ENCODE measurements at places on chromosomes 1 and 21. TPM values are rescaled to one million over a fixed set of nuclear protein-coding genes. Genes with fewer than 3 reads are reported as not detected.

DNA sequence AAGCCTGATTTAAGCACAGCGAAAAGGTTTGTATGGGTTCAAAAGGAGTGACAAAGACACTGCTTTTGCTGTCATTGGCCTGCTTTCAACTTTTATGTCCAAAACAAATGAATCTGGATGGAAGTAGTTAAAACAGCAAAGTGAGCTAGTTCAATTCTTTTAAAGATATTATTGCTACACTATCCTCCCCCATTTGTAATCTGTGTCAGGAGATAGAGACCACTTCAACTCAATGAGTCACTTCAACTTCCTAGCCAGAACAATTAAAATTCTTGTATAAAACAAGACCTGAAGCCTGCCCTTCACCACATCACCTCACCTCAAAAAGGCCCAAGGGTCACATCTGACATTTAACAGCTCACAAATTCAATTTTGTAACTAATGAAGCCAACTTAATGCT, 364.1 kb upstream of the LYPLAL1 start:
- no peak for DNase-seq

- DNase-seq: no peak
Observed at GRCh38 chr1:24057171-24057570, 54.8 kb downstream of the MYOM3 start.

GRCh38 chr1:70112838-70113237, 92.5 kb downstream of the LRRC40 start:
- DNase-seq: no peak

TMEM82 gene
- total RNA-seq: not detected

- no peak for DNase-seq
Observed at GRCh38 chr1:193558491-193559028, 372.1 kb upstream of the B3GALT2 start.

COG2 gene
- total RNA-seq: 52.7 TPM

DNA sequence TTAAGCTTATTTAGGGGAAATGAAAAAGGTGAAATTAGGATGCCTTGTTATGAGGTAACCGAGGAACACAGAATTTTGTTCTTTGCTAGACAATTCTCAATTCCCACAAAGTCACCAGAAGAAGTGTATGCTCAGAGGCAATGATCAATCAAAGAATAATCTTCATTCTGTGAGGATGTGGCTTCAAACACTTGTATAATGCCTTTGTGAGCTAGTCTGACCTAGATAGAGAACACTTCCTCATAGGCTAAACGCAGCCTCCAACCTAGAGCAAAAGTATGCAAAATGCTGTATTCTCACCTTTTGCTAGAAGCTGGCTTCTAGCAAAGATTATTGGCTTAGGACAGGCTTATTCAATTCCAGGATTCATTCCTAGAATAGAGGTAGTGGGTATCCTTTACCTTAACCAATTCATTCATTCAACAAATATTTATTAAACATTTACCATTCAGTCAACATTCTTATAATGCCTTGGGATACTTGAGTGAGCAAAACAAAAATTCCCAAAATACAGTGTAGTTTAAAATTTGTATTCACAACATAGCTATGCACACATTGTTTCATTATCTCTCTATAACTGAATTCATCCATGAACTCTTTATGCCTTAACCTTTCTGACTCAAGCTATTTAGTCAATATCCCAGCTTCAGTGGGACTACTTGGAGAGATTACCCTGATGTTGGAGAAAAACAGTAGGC, 530.2 kb downstream of the PTPRC start:
- no peak for DNase-seq

GRCh38 chr1:243713470-243714186, 136.4 kb downstream of the AKT3 start:
- DNase-seq: no peak

S100A7A gene
- total RNA-seq: not detected

- DNase-seq: no peak
Observed at GRCh38 chr1:116346943-116347673, 25.9 kb upstream of the ATP1A1 start.

BCL2L15 gene
- total RNA-seq: 1.4 TPM

DNA sequence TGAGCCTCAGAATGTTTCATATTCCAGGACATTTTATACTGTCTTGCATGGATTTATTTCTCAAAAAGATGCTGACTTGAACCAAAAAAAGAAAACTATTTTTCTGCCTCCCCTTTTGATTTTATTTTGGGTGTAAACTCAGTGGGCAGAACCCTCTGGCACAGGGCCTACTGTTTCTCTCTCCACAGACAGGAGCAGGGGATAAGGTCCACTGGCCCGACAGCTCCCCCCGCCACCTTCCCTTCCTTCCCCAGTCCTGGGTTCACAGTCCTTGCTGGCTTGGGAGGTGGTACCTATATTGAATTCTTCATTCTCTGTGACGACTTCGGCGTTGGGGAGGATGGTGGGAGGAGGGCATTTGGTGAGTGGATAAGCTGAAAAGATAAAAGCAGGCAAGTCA, 114.3 kb downstream of the ZSCAN20 start:
- no peak for DNase-seq

DNA sequence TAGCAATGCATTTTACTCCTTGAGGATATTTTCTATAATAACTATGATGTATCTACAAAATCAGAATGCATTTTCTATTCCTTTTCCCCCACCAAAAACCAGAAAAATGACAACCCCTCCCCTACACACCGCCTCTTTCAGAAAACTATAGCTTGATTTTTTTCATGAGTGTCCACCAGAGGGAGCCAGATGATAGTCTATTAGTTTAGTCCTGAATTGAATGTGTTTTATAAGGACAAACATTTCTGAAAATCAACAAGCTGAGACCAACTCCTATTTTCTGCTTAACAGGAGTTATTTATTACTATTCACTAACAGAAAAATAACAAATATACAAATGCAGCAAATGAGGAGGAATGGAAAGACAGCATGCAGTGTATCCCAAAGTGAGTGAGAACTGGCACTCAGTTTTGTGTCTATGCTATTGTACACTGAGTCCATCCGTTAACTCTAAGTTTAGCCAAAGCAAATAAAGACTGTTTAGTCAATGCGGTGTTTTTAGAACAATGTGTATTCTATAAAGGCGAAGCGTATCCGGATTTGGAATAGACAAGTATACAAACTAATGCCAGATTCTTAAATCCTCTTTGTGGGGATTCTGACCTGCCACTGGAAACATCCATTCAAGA, 182.6 kb downstream of the VAV3 start:
- DNase-seq: peak; percentile 32

SHISA4 gene
- 0.19 TPM for total RNA-seq

PYHIN1 gene
- total RNA-seq: 5.2 TPM

GRCh38 chr1:17436380-17437174, 2.9 kb downstream of the RCC2 start:
- no peak for DNase-seq

DNA sequence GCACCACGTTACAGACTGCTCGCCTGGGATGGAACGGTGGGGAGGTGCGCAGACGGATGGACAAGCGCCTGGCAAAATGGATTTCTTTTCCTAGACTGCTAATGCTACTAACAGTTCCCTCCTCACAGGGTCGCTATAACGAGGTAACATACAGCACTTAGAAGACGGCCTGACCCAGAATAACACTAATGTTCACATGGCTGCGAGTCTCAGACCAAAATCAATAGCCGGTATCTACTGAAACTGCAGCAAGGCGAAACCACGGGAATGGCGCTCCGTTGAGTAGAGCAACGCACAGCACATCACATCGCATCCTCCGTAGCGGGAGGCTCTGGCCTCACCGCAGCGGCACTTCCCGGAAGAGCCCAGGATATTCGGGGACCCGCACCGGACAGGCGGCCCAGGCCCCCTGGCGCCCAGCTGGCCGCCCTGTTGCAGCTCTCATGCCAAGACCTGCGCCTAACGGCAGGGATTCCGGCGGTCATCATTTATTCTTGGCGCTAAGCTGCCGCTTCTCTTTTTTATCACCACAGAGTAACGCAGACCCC, 46.6 kb downstream of the VPS26C start:
- DNase-seq: no peak

DNA sequence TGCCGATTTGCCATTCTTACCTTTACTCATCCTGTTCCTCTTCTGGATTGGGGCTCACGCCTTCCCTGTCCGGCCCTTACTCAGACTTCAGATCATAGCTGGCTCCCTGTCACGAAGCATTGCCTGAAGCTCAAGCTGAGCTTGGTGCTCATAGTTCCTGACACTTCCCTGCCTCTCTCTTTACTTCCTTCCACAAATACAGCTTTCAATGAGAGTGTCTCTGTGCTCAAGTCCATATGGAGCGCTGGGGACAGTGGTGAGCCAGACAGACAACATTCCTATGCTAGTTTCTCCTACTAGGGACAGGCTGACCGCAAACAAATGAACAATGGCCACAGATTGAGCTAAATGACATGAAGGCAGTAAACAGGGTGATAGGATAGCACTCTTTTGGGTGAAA, 38.1 kb downstream of the HHAT start:
- no peak for DNase-seq

GRCh38 chr1:112457955-112458354, 50.8 kb upstream of the WNT2B start:
- DNase-seq: no peak

- no peak for DNase-seq
Observed at GRCh38 chr1:18761948-18762840, 97.3 kb downstream of the TAS1R2 start.

MXRA8 gene
- total RNA-seq: 0.47 TPM

- DNase-seq: no peak
Observed at GRCh38 chr1:226149806-226150205, 36.7 kb downstream of the ACBD3 start.

OVAAL gene
- total RNA-seq: not detected

RXFP4 gene
- not detected for total RNA-seq

GRCh38 chr1:212451416-212452322, 18.9 kb downstream of the NENF start:
- no peak for DNase-seq

RNU1-1 gene
- total RNA-seq: 1,616 TPM

- DNase-seq: no peak
Observed at GRCh38 chr1:108075055-108075454, 110.1 kb upstream of the VAV3 start.

- DNase-seq: no peak
Observed at GRCh38 chr1:187549540-187549939, 720.8 kb downstream of the PLA2G4A start.

GRCh38 chr1:20367626-20368025, 77.0 kb downstream of the VWA5B1 start:
- no peak for DNase-seq

All from activated T-cell treated with anti-CD3 and anti-CD28 coated beads, Interleukin-2, amount 50 U/mL, for 4 hours (primary cell).